ENCODE measurements at places on chromosomes 2 and 18.

- DNase-seq: no peak
Measured at GRCh38 chr2:43724728-43725526, 48.7 kb upstream of the C1GALT1C1L start.

DNA sequence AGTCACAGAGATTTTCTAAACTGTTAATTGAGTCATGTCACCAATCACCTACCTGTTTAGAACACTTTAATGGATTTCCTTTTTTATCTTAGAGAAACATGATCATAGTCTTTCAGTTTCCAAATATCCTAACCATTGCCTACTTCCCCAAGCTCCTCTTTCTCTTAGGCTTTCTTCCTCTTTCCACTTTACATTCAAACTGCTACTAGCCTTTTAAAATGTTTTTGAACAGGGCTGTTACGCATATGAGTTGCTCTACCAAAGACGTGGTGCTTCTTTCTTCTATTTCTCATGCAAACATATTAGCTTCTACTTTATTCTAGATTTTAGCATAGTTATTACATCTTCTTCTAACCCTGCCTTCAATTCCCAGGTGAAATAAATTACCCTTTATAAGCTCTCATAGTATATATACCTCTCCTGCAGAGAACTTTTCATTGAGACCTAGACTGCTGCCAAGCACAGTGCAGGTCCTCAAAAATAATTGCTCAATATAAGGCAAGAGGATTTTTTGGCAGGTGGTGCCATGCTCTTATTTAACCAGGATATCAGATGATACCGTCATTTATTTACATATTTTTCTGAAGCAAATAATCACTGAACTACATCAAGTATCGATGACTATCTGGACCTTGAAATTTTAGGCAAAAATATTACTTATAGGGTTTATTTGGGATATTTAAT, 937.1 kb downstream of the TSN start:
- DNase-seq: no peak

DNA sequence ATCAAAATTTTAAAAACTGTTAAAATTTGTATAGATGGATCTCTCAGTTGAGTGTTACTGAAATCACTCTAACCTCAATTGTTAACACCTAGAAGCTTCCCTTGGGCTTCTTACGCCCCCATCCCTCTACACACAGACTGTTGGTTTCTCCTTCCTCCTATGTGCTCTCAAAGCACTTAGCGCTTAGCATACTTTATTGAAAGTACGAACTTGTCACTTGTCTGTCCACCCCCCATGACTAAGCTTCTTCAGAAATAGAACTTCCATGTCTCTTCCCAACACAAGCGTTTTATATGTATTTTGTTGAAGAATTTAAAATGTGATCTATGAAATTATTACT, 441 bp downstream of the MPHOSPH10 start:
- no peak for DNase-seq

DNA sequence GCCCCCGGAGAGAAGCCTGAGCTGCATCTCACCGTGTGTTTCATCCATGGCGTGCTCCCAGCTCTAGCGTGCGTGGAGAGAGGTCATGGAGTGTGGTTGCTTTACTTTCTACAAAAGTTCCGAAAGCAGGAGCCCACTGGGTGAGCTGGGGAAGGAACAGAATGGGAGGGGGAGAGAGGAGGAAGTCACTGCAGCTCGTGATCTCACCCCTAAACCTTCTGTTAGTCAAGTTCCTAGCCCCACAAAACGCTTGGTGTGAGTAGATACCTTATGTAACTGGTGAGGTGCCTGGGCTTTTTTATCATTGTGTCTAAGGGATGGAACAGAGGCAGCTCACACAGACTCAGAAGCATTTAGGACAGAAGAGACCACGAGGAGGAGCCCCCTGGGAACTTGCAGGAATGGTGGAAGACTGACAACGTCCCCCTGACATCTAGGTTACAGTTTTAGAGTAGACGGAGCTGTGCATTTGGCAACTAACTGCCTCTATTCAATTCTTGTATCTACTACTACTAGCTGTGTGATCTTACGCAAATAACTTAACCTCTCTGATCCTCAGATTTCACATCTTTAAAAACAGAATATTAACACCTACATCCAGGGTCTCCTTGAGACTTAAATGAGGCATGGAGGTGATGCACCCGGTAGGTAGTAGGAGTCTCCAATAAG, 123.3 kb downstream of the ARL4C start:
- no peak for DNase-seq

DNA sequence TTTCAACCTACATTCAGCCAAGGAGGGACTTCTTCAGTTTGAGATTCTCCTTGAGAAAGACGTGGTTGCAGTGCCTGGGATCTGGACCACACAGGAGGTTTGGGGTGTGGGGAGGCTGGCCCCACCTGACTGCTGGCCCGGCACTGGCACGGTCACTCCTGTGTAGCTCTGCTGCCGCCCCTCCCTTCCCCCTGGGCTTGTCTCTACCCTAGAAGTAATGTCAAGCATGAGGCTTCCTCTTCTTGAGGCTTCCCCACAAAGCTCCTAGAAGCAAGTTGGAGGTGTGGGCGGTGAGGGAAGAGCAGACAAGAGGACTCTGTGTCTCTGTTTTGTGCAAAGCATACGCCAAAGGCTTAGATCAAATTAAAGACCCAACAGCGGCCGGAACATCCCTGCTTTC, 8.7 kb downstream of the KLHL29 start:
- DNase-seq: no peak

DNA sequence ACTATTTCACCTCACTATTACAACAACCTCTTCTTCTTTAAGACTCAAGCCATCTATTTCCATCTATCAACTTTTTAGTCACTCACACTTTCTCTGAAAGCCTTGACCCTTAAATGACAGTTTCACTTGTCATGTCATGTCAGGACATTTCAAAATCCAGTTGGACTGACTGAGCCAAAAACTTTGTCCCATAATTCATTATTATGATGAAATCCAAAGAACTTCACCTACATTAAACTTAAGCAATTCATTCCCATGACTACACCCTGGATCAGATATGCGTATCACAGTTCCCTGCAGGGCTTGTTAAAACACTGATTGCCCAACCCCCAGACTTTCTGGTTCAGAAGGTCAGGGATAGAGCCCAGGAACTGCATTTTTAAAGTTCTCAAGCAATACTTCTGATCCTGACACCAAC, 26.5 kb downstream of the LDAH start:
- peak; percentile 55 for DNase-seq

DNA sequence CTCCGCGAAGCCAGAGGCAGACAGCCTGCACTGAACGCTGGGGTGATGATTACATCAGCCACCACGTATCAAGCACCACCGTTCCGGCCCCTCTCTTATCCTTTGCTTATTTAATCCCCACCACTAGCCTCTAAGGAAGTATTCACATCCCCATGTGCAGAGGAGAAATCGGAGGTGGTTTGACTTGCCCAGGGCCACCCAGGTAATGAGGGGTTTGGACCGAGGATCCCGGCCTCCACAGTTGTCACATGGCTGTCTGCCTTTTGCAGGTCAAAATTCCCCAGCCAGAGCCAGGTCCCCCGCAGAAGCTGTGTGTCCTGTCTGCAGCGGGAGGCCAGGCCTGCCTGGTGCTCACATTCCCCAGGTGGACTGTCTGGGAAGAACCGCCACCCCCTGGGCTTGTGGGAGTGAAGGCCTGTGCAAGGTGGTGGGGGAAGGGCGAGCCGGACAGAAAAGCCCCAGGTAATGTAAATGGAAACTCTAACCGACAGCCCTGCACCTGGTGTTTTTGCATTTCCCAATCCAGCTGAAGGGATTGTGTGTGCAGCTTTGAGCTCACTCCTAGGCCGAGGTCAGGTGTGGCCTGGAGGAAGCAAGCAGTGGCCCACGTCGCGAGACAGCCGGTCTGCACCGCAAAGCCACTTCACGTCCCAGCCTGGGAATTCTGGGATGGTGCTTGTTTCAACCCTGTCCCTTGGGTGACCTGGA, 108.5 kb upstream of the ID2 start:
- no peak for DNase-seq

GRCh38 chr18:77137851-77138250, 5.3 kb upstream of the MBP start:
- no peak for DNase-seq

Data from foreskin keratinocyte (primary cell).